ENCODE measurements at places on chromosomes 4 and X.

DNA sequence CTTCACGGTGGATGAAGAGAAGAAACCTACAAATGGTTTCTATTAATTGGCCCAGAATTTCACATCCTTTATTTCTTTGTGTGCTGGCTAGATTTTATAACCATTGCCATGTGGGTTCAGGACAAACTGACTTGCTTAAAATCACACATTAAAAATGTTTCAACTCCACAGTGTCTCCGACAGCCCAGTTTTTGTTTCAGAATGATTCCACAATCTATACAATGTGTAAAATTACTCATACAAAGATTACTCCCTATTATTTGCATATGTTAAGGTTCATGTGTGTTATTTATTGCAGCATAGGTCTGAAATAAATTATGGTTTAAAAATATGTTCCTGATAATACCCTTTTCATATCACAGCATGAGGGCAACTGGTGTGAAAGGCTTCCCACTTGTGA lies 20.6 kb downstream of the DCHS2 start:
- no peak overlapping the region for H3K27ac ChIP-seq
- H3K36me3 ChIP-seq, result no peaks in the 10 kb centered on the region
- H3K27me3 ChIP-seq, result peaks cover 3% of the 10 kb centered on the region
- DNase-seq, result no peak
- no peak overlapping the region for H3K4me3 ChIP-seq
- no peaks in the 10 kb centered on the region for H3K4me1 ChIP-seq

DNA sequence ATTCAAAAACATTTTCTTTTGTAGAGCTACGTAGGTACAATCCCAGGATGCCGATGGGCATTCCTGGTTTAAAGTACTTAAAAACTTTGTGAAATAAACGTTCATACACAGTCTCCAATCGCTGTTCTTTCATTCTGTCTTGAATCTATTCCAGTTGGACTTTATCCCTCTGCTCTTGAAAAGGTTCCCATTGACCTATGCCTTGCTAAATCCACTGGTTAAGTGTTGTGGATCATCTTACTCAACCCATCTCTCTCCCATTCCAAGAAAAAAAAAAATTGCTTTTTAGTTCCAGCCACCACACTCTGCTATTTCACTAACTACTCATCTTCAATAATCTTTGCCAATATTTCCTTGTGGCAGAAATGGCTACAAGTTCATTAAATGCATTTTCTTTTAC lies 542.3 kb upstream of the GRIA3 start:
- H3K27me3 ChIP-seq, result no peaks in the 10 kb centered on the region
- no peak overlapping the region for H3K27ac ChIP-seq

GRCh38 chrX:16788477-16788876 lies 2.2 kb downstream of the TXLNG start:
- no peak overlapping the region for H3K4me3 ChIP-seq
- H3K36me3 ChIP-seq, result no peaks in the 10 kb centered on the region
- no peak overlapping the region for H3K27ac ChIP-seq
- peaks cover 3% of the 10 kb centered on the region for H3K4me1 ChIP-seq
- DNase-seq, result no peak

DNA sequence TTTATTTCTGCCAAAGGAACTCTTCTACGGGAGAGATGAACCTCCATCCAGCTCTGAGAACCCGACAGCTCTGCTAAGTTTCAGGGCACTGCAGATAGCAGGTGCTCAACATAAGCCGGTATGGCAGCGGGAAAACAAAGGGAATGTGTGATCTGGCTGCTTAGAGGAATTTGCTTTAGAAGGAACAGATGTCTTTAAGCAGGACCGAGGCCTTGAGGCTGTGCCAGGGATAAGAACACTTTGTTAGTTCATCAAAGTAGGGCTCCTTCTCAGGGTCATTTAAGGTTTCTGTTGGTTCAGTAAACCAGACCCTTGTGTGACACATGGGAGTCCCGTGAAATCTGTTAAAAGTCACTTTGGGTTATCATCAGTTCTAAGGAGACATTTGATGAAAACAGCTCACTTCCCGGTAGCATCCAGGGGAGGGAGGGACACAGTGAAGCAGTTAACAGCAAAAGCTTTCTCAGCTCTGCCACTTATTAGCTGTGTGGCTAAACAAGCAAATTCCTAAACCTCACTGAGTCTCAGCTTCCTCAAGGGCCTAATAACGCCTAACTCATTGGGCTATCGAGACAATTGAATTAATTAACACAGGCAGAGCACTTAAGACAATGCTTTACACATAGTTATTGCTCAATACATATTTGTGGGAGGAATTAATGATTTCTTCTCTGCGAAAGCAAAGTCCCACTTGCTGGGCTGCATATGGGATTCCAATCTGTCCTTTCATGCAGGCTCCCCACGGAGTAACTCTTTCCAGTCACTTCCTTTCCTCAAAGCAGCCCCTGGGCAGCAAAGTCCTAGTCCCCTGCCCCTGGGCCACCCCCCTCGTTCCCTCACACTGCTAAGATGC lies 2.9 kb upstream of the FTSJ1 start:
- no peak overlapping the region for H3K27ac ChIP-seq
- peaks cover 8% of the 10 kb centered on the region for H3K4me1 ChIP-seq
- H3K4me3 ChIP-seq, result no peak overlapping the region
- no peaks in the 10 kb centered on the region for H3K36me3 ChIP-seq

- no peaks in the 10 kb centered on the region for H3K4me1 ChIP-seq
- DNase-seq, result no peak
- no peak overlapping the region for H3K4me3 ChIP-seq
- H3K36me3 ChIP-seq, result no peaks in the 10 kb centered on the region
Observed at GRCh38 chr4:155565330-155565729, 101.3 kb upstream of the GUCY1A1 start.

DNA sequence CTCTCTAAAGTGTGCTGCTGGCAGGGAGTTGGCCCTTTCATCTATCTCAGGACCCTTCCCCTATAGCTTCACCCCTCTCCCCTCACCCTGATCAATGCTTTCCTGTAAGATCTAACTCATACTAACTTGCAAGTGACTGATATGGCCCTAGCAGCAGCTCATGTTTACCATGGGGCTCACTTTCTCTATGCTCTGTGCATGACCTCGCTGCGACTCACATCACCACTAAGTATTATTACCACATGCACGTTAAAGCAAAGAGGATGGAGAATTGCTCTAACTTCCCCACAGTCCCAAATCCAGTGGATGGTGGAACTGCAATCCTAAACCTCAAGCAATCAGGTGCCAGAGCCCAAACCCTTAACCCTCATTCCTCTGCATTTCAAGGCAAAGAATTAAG lies 626.6 kb downstream of the MID1IP1 start:
- no peak overlapping the region for H3K27ac ChIP-seq
- no peak for DNase-seq
- no peaks in the 10 kb centered on the region for H3K36me3 ChIP-seq
- no peaks in the 10 kb centered on the region for H3K27me3 ChIP-seq
- H3K4me3 ChIP-seq, result no peak overlapping the region

GRCh38 chrX:22944945-22945344 lies 54.8 kb upstream of the DDX53 start:
- H3K27ac ChIP-seq, result no peak overlapping the region
- no peak overlapping the region for H3K4me3 ChIP-seq
- no peaks in the 10 kb centered on the region for H3K36me3 ChIP-seq
- no peaks in the 10 kb centered on the region for H3K4me1 ChIP-seq

DNA sequence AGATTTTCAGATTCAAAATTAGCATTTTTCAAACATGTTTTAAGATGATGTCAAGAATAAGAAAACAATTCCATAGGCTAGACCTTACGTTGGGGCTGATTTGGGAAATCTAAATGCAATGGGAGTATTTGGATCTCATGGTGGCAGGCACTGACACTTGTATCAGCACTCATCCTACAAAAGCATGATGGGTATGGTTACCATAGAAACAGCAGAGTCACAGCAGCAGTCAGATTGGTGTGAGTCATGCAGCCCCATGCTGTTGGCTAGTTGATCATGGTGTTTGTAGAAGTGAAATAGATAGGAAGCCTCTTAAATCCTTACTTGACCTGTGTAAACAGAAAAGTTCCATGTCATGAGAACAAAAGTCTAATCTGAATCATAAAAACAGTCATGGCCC lies 1637.3 kb upstream of the PABPC4L start:
- H3K4me3 ChIP-seq, result no peak overlapping the region
- H3K36me3 ChIP-seq, result no peaks in the 10 kb centered on the region

- no peaks in the 10 kb centered on the region for H3K4me1 ChIP-seq
- H3K27ac ChIP-seq, result no peak overlapping the region
- no peak overlapping the region for H3K4me3 ChIP-seq
- H3K27me3 ChIP-seq, result no peaks in the 10 kb centered on the region
- no peak for DNase-seq
Observed at GRCh38 chr4:76626686-76627465, 191.8 kb downstream of the SHROOM3 start.

DNA sequence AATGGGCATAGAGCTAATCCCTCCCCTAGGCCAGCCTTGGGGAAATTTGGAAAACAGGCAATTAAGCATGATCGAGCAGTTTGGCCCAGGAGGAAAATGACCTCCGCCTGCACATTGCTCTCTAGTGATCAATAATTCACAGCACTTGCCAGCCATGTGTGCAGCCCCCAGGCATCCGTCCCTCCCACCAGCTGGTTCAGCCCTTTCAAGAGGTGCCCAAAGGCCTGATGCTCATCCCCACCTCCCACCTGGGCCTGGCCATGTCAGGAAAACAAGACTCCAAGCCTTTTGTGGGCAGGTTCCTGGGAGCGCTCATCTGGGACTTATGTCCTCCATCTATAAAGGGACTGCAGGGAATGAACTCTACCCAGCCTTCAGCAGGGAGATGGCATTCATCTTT lies 17.5 kb upstream of the PPP2R2C start:
- H3K4me3 ChIP-seq, result no peak overlapping the region
- H3K4me1 ChIP-seq, result no peaks in the 10 kb centered on the region
- DNase-seq, result no peak

DNA sequence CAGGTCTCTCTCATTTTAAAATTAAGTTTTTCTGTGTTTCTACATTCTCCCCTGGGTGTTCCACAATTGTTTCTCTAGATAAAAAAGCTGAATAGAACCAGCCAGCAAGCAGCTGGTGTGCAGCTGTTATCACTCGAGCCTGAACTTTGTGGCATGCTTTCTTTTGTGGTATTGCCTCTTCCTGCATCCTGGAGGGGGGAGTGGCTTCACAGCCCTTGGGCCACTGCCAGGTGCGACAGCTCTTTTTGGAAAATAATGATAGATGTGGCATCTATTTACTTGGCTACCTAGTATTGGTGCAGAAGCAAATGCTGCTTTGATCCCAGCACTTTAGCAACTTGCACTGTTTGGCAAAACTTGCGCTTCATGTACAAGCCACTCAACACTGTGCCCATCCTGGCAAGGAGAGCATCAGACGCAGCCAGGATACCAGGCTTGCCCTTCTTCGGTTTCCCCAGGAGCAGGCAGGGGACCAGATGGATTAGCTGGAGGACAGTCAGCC lies 69.4 kb downstream of the HMGB2 start:
- no peaks in the 10 kb centered on the region for H3K36me3 ChIP-seq
- peaks cover 20% of the 10 kb centered on the region for H3K4me1 ChIP-seq

- H3K4me3 ChIP-seq, result no peak overlapping the region
- DNase-seq, result no peak
- H3K27me3 ChIP-seq, result no peaks in the 10 kb centered on the region
- no peaks in the 10 kb centered on the region for H3K4me1 ChIP-seq
Observed at GRCh38 chrX:17537723-17538243, 162.8 kb downstream of the NHS start.

DNA sequence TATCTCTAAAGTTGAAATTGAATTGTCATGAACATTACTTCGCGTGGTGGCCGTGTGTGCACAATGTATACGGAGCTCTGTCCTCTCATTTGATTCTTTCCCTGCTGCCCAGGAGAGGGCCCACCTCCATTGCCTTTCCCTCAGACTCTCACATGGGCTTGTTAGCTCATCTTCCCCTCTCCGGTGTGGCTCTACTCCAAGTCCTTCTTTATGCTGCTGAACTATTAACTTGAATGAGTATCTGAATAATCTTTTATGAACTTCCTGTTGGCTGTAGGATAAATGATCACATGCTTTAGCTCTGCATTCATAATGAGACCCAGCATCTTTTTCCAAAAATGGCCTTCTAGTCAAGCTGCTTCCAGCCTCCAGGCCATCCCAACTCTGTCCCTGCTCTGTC lies 68.8 kb upstream of the CLNK start:
- H3K4me1 ChIP-seq, result no peaks in the 10 kb centered on the region
- no peak overlapping the region for H3K4me3 ChIP-seq
- no peak overlapping the region for H3K27ac ChIP-seq
- DNase-seq, result no peak

DNA sequence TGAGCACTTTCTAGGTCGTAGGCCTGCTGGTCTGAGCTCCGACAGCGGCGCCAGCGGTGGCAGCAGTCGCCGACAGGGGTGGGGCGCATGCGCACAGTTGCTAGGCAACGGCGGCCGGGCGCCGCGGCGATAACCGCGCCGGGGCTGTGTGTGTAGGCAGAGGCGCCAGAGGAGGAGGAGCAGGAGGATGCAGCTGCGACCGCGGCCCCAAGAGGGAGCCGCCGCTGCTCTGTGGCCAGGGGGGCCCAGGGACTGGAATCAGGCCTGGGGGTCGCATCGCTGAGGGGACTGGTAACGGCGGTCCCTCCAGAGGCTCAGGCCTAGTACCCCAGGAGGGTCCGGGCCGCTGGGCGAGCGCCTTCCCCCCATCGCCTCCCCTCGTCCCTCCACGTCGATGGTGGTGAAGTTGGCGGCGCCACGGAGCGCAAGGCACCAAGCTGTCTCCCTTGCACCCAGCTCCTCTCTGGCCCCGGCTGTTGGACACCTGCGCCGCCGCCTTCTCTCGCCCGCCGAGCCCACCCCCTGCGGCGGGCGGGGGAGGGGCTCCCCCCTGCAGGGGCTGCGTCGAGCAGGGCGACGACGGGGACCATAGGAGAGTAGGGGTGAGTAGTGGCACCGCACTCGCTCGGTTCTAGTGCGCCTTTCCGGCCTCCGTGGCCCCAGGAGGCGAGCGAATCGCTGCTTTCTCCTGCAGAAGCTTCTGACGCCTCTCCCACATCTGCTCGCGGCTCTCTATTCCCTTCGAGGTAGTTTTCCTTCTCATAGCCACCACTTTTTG lies 58.6 kb upstream of the ZC4H2 start:
- H3K4me1 ChIP-seq, result no peaks in the 10 kb centered on the region
- peak within 1 kb of the TSS; percentile 78 for H3K4me3 ChIP-seq
- no peaks in the 10 kb centered on the region for H3K27me3 ChIP-seq
- no peaks in the 10 kb centered on the region for H3K36me3 ChIP-seq

DNA sequence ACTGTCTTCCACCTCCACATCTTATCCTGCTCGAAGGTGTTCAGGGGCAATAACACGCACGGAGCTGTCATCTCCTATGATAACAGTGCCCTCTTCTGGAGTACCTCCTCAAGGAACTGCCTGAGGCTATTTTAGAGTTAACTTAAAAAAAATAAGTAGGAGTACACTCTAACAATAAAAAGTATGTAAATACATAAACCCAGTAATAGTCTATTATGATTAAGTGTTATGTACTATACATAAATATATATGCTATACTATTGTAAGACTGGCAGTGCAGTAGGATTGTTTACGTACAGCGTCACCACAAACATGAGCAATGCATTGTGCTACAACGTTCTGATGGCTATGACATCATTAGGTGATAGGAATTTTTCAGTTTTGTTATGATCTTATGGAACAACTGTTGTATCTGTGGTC lies 34.5 kb upstream of the TLR2 start:
- no peak overlapping the region for H3K27ac ChIP-seq
- DNase-seq, result no peak
- no peaks in the 10 kb centered on the region for H3K36me3 ChIP-seq
- H3K4me1 ChIP-seq, result peaks cover 18% of the 10 kb centered on the region
- H3K27me3 ChIP-seq, result no peaks in the 10 kb centered on the region

- no peak overlapping the region for H3K4me3 ChIP-seq
- no peaks in the 10 kb centered on the region for H3K27me3 ChIP-seq
- H3K4me1 ChIP-seq, result peaks cover 40% of the 10 kb centered on the region
- no peak overlapping the region for H3K27ac ChIP-seq
Observed at GRCh38 chrX:118350221-118350620, 4.3 kb downstream of the WDR44 start.

- DNase-seq, result no peak
- no peaks in the 10 kb centered on the region for H3K27me3 ChIP-seq
- H3K4me1 ChIP-seq, result no peaks in the 10 kb centered on the region
Observed at GRCh38 chr4:105068516-105068915, 78.2 kb upstream of the TET2 start.

All from naive thymus-derived CD4-positive, alpha-beta T cell (primary cell).